Brain microvascular endothelial cell (primary cell): ENCODE measurements at places on chromosomes 4 and X.

GRCh38 chr4:88211473-88212252, 53.2 kb upstream of the ABCG2 start:
- peak; percentile 65 for DNase-seq

DNA sequence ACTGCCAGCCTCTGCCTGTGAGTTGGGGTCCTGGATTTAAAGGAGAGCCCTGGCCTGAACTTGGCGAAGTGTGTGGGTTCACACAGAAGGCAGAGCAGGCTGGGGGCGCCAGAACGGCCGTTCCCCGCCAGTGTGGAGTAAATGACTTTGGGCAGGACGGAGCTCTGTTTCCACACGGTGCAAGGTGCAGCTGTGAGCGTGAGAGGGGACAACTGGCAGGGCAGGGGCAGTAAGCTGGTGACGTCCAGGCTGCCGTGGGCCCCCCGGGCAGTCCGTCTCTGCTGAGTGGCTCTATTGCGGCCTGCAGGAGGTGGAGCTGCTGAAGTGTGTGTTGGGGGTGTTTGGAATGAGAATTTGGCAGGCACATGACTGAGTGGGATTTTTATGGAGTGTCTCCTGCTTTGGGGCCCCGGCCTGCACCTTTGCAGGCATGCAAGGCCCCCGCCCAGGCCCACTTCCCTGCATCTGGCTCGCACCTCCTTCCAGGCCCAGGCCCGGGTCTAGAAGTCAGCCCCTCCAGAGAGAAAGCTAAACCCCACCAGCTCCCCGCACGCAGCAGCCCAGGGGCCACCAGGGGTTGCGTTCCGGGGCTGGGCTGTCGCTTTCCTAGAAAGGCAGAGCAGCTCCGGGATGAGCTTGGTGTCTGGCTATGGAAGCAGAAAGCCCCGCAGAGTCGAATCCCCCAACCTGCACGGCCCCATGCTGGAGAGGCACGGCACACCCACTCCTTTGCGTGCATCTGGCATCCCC, 62.2 kb upstream of the GRPEL1 start:
- DNase-seq: no peak

DNA sequence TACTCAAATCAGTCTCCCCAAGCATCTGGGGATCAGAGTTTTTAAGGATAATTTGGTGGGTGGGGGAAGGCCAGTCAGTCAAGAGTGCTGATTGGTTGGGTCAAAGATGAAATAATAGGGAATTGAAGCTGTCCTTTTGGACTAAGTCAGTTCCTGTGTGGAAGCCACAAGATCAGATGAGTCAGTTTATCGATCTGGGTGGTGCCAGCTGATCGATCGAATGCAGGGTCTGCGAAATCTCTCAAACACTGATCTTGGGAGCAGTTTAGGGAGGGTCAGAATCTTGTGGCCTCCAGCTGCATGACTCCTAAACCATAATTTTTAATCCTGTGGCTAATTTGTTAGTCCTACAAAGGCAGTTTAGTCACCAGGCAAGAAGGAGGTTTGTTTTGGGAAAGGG, 17.3 kb upstream of the GLUD2 start:
- DNase-seq: no peak

- no peak for DNase-seq
Measured at GRCh38 chr4:76307660-76308014, 1.1 kb downstream of the STBD1 start.

- DNase-seq: no peak
Measured at GRCh38 chr4:152243206-152243605, 292.7 kb downstream of the FBXW7 start.

GRCh38 chr4:39526765-39527295, 409 bp downstream of the UGDH start:
- no peak for DNase-seq

DNA sequence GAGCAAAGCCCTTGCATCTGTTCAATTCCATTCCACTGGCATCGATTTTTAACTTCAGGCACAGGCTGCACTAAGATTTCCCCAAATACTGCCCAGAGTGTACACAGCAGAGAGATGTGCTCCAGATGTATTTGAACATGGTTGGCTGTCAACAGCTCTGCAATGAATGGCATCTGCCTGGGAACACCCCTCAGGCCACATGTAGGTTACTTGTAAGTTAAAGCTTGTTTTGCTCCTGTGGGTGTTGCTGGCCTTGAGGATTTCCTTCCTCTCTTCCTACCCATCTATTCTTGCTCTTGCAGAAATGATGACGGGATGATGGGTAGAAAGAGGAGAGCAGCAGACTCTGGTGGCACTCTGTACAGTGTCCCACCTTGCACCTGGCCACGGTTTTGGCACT, 69.3 kb upstream of the HELT start:
- no peak for DNase-seq

- peak; percentile 27 for DNase-seq
Measured at GRCh38 chr4:2867758-2868491, 24.3 kb downstream of the ADD1 start.

GRCh38 chrX:32538554-32538953, 672.8 kb downstream of the DMD start:
- DNase-seq: no peak

- no peak for DNase-seq
Measured at GRCh38 chr4:111905511-111905910, 239.7 kb upstream of the FAM241A start.

DNA sequence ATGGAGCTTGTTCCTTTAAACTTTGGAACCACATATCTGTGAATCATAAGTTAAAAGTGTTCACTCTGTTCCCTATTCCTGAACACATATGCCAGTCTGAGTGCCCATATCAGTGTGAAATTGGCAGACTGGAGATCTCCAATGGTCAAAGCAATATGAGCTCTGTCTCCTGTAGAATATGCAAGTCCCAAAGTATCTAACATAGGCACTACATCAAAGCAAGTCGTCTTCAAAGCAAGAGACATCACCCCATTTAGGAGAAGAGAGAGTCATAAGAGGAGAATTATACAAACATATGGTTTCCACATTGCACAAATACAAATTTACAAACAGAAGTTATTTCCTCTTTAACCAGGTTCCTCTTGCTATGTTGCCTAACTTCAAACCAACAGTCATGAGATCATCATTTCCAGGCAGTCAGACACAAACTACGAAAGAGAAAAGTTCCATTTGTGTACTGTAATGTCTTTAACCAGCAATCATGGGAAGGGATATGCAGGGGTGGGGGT, 9.9 kb upstream of the GK start:
- no peak for DNase-seq

GRCh38 chrX:15882704-15883539, 28.3 kb upstream of the AP1S2 start:
- peak; percentile 29 for DNase-seq

GRCh38 chr4:8555716-8556115, 24.5 kb upstream of the GPR78 start:
- DNase-seq: no peak

GRCh38 chrX:153378607-153379006, 22.5 kb downstream of the PNMA6E start:
- no peak for DNase-seq

GRCh38 chrX:40207626-40208025, 109.9 kb upstream of the BCOR start:
- DNase-seq: peak; percentile 4

DNA sequence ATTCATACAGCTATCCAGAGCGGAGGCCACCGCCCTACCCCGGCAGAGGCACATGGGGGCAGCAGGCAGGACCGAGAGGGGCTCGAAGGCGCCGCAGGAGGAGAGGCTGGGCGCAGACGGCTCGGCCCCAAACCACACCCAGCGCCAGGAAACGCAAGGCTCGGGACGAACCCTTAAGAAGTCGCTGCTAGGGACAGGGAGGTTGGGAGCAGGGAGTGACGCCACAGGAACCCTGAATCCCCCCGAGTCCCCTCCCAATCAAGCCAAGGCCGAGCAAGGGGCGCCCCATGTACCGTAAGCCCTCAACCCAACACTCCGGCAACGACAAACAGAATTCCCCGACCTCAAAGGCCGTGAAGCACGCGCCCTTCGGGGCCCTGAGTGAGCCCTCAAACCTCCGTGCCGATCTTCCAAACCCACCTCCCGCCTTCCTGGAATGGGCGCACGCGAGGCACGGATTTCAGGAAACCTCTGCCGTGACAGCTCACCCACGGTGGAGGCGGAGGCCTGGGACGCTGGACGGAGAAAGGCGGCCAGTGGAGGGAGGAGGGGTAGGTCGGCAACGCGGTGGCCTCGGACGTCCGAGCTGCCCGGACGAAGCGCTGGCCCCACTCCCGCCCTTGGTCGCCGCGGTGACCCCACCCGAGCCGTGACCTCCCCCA, 1.8 kb downstream of the ZFYVE28 start:
- no peak for DNase-seq

GRCh38 chr4:823176-823760, 2.7 kb downstream of the CPLX1 start:
- DNase-seq: no peak

GRCh38 chr4:5444918-5445517, 263.3 kb downstream of the EVC2 start:
- no peak for DNase-seq

GRCh38 chrX:35442421-35442820, 355.7 kb upstream of the MAGEB16 start:
- no peak for DNase-seq

- DNase-seq: no peak
Measured at GRCh38 chr4:70583952-70584834, 7.9 kb upstream of the AMBN start.

- no peak for DNase-seq
Measured at GRCh38 chrX:71996826-71997225, 86.2 kb downstream of the NHSL2 start.

- no peak for DNase-seq
Measured at GRCh38 chrX:153917869-153918268, 8.2 kb downstream of the ARHGAP4 start.

GRCh38 chr4:71692963-71693362, 90.9 kb downstream of the GC start:
- no peak for DNase-seq

DNA sequence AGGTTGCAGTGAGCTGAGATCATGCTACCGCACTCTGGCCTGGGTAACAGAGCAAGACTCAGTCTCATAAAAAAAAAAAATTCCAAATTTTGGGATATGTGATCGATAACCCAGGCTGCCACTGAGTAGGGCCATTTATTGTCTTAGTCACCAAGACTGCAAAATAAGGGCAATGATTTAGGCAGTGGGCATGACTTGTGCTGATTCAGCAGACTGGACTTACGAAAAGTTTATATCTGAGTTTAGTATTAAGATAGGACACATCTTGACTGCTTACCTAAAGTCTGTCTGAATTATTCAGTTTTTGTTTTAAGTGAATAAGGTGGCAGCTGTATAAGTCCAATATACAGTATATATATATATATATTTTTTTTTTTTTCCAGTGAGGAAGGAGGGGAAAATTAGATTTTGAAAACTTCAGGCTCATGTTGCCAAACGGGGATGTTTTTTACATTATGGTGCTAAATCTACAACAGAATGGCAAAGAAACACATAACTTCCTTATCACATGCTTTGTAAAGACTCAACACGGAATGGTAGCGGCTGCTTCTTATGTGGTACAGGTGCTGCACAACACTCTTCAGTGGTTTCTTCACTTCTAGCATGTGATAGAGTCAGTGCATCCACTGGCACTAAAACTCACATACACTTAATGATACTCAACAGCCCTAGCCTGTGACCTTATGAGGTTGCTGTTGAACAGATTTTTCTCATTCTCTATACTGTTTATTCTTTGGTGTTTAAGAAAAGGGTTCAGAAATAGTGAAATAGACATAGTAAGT, 6.5 kb downstream of the TEX13D start:
- DNase-seq: no peak

- no peak for DNase-seq
Measured at GRCh38 chr4:15322006-15322405, 105.8 kb upstream of the C1QTNF7 start.

DNA sequence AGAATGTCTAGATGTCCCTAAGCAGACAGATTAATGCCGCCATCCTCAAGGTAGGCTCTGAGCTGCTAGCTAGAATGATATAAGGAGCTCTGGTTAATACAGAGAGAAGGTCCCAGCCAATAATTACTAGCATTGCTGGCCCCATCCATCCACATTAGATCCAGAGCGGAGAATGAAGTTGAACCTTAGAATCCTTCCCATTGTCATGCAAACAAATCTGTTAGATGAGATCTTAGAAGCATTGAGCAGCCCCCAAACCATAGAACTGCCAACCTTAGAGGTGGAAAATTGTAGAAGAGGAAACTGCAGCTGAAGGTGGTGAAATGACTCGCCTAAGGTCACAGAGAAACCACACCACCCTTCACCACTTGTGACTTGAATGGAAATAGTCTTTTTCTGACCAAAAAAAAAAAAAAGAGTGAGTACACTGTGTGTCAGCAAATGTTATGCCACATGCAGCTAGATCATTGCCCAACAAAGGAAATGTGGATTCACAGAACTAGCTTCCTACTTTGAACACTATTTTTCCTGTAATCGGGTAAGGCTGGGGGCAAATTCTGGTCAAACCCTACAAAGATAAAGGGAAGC, 162.1 kb downstream of the SMIM20 start:
- no peak for DNase-seq

DNA sequence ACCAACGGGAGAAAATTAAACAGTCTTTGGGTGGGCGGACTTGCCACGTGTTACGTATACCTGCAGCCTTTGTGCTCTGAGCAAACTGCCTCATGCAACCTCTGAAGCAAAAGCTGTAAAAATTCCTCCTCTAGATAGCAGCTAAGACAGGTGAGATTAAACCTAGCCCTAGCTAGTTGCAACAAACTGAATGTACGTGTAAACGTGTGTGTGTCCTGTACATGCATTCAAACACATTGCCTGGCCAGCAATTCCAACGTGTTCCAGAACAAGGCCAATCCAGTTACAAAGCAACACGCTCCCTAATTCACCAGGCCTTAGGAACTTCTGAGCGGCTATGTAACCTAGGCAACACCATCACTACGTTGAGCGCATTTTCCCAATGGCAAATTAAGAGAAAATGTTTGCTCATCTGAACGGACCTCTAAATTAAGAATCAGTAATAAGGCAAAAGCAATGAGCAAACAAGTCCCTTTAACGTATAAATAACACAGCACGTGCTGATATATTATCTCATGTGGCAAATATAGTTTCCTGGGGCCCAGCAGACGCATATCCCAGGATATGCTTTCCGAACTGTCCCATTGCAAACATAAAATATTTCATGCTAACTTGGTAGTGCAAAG, 792 bp downstream of the PPID start:
- peak; percentile 33 for DNase-seq

GRCh38 chr4:109589605-109590004, 29.6 kb downstream of the MCUB start:
- DNase-seq: no peak

DNA sequence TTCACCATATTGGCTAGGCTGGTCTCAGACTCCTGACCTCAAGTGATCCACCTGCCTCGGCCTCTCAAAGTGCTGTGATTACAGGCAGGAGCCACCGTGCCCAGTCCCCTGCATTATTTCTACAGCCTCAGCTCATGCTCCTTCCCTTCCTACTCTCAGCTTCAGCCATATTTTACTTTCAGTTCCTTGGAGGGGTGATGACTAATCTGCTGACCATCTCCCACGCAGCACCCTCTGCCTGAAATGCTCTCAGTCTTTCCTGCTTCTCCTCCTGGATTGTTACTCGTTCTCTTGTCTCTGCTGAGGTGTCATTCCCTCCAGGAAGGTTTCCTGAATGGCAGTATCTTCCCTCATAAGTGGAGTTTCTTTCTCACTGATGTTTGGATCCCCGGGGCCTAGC, 63.3 kb downstream of the MOSPD2 start:
- peak; percentile 62 for DNase-seq
